HT-29 (cell line): ENCODE measurements at places on chromosomes 2 and 18.

DNA sequence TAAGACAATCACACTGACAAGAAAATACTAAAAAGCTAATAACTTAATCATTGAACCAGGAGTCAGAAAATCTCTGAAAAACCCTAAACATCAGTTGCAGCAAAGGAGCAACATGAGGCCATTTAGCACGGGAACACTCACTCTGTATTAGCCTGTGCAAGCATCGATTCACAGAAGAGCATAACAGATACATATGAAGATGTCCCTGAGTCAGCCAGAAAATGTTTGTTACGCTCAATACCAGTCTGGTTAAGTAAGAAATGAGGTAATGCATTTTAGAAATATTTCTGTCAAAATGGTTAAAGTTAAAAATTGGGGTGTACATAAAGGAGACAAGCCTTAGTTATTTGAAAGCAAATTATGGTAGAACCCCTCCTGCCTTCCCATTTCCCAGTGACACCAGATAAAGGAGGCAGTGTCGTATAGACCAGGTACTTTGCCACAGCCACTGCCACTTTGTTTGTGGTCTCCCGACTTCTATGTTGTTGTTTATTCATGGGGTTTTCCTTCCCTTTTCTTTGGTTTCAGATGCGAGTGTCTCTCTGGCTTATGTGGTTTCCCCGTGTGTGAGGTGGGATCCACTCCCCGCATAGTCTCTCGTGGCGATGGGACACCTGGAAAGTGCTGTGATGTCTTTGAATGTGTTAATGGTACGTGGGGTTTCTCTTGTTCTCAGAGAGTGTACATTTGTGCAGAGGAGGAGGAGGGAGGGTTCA is 108.6 kb downstream of the CRIM1 start:
- no peak for DNase-seq

DNA sequence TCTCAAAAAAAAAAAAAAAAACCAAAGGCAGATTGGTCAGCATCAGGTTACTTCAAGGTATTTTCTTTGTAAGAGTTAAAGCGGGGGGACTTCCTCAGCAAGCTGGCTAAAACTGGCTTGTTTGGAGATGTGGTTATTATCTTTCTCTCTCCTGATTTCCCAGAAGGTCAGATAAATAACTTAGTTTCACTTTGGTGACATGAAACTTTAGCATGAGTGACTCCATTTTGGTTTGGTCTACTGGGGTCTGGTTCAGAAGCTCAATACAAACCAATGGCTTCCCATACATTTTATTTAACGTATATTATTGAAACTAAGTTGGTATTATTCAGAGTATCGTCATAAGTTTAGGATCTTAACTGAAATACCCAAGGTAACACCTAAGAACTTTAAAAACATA is 41.6 kb upstream of the AMMECR1L start:
- no peak for DNase-seq

GRCh38 chr2:43905871-43906270 is 67.1 kb downstream of the ABCG8 start:
- no peak for DNase-seq

- DNase-seq = no peak
These were observed 31.6 kb upstream of the NCK2 start for GRCh38 chr2:105712981-105713596.

GRCh38 chr2:206154197-206154596 is 5.0 kb downstream of the NDUFS1 start:
- DNase-seq = peak; percentile 19

DNA sequence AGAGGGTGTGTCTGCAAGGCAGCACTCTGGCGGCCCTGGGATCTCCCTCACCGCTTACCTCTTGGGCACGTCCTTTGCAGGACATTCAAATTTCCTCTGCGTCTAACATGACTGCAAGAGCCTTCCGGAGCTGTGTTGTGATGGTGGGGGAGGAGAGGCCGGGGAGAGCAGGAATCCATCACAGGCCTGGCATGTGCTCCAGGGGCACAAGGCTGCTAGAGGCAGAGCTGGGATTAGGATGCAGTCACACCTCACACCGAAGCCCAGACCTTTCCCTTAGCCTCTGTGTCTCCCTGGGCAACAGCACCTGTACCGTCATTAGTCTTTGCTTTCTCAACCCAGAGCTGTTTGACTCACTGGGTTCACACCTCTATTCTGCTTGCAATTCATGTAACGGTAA is 111.3 kb downstream of the CMPK2 start:
- DNase-seq = no peak

DNA sequence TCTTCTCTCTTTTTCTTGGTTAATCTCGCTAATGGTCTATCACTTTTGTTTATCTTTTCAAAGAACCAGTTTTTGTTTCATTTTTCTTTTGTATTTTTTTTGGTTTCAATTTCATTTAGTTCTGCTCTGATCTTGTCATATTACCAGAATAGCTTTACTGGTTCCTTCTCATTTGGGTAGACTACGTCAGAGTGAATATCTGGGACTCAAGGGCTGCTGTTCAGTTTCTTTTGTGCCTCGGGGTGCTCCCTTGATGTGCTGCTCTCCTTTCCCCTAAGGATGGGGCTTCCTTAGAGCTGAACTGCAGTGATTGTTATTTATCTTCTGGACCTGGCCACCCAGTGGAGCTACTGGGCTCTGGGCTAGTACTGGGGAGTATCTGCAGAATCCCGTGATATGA is 29.4 kb upstream of the IL1RN start:
- no peak for DNase-seq

DNA sequence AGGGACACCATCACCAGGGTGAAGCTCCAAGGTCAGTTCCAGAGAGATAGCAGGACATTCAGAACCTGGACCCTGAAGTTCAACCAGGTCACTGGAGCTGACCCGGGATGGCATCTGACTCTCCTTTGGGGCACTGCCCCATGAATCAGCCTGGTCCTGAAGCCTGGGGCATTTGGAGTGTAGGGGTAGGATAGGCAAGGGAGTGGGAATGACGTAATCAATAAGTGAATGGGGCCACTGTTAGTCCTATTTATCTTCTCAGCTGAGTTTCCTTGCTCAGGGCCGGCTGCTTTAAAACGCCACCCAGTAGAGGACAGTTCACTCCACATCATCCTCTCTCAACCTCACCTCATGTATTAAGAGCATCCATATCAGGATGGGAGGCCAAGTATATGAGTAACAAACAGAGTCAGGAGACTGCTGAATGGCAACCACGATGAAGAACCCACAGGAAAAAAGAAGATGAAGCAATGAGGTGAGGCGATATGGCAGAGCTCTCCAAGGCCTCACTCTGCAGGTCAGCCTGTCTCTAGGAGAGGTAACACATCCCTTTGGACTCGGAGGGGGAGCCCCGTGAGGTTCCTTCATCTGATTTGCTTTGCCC is 1.8 kb upstream of the RFX8 start:
- no peak for DNase-seq

GRCh38 chr18:60295674-60296073 is 76.9 kb downstream of the MC4R start:
- DNase-seq = no peak

DNA sequence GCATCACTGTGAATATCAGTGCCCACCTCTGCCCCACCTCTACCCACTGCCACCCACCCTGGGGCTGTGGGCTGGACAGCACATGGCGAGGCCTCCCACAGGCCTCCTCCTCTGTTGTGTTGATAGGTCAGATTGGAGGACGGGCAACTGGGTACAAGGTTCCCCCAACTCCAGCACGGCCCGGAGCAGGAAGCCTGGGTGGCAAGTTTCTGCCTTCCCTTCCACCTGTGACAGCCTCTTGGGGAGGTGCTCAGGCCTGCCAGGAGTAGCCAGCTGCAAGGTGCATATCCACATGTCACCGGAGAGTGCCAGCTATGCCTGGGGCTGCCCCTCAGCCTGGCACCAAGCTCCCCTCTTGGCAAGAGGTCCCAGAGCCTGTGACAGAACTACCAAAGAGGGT is 6.9 kb upstream of the ECEL1 start:
- no peak for DNase-seq

DNA sequence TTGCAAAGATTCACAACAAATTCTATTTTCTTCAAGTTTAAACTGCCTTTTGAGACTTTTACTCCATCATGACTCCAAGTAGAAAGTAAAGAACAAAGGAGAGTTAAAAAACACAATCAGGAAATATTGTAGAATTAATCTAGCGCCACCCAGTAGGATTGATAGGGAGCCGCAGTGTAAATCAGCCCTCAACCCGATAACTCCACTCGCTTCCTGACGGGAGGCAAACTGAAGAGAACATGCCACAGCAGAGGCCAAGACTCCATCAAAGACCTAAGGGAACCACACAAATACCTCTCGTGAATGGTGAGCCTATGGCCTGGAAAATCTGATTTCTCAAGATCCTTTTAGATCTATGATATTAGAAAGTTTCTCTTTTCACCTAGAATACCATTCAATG is 319.0 kb downstream of the STK39 start:
- no peak for DNase-seq

DNA sequence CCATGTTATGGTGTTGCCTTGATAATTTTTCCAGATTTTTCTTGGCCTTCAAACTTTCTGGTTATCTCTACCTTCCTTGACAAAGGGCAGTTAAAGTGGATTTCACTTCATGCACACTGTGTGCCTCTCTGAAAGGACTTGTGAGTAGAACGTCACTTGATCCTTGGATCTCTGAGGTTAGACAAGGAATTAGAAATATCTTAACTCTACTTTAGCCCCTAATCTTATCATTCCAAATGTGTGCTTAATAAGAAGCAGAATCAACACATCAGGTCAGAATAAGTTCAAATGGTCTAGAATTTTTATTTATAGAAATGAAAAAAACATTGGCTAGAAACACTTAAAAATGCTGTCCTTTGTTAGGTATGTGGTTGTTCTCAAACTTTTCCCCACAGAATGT is 205.7 kb downstream of the TPGS2 start:
- DNase-seq = no peak

DNA sequence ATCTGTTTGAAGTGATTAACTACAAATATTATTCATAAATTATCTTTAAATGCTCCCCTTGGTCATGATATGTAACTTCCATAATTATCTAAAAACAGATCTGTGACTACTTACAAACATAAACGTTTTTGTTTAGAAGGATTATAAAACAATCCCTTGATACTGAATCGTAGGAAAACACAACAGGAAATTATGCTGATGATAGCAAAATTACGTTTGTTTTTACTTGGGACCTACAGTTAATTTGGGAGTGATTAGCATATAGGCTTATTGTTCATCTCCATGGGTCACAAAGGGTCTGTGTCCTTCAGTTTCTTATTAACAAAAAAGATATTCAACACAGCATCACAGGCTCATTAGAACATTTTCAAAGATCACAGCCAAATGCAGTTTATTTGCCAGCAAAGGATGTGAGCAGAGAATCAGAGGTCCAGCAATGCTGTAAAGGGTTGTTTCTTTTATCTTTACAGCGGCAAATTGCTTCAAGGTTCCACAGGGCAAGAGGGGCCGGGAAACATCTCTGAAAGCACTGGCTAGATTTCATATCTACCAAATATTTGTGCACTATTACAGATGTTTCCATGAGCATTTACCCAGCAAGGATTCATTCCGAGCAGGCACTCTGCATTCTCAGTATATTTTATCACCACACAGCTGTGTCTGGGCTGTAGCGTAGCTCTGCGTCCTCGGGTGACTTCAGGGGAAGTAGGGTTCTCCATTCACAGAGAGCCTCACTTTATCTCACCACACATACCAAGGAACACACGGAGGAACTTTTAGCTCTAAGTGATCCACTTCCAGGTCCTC is 4.1 kb downstream of the CCDC195 start:
- no peak for DNase-seq

DNA sequence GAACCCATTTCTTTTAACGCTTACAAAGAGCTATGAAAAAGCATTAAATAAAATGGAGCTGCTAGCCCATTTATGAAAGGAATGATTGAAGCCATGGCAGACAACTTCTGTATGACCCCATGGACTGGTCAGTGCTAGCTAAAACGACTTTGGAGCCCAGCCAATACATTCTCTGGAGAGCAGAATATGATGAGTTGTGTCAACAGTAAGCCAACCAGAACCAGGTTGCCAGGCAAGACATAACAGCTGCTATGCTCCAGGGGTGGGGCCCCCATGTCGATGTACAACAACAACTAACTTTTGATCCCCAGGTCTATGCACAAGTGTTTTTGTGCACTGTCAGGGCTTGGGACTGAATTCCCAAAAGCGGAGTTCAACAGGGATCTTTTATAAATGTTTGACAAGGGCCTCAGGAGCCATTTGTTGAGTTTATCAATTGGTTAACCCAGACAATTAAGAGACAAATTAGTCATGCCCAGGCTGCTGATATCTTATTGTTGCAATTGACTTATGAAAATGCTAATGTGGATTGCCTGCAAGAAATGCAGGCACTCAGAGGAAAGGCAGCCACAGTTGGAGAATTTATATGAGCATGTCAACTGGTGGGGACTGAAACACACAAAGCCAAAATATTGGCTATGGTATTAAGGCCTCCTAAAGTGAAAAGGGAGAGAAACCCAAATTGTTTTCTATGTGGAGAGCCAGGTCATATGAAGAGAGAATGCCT is 64.6 kb upstream of the MYO3B start:
- DNase-seq = peak; percentile 48

- no peak for DNase-seq
These were observed 115.6 kb downstream of the TXNL1 start for GRCh38 chr18:56522816-56523215.
